ENCODE measurements at places on chromosomes 3 and 15.

DNA sequence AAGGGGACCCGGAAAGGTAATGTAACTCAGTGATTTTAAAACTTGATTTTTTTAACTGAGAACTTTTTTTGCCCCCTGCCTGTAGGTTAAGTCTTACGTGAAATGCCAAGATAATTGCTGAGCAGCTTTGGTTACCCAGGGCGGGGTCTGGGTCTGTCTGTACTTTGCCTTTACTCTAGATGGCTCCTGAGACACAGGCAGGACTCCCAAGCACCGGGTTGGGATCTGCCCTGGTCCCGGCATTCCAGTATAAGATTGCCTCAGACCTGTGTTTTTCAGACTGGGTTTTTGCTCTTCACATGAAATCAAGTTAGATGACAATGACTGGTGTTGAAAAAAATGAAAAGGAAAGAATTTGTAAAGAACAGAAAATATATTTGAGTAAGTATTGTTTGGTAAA, 40.3 kb downstream of the WDR76 start:
- DNase-seq = no peak

DNA sequence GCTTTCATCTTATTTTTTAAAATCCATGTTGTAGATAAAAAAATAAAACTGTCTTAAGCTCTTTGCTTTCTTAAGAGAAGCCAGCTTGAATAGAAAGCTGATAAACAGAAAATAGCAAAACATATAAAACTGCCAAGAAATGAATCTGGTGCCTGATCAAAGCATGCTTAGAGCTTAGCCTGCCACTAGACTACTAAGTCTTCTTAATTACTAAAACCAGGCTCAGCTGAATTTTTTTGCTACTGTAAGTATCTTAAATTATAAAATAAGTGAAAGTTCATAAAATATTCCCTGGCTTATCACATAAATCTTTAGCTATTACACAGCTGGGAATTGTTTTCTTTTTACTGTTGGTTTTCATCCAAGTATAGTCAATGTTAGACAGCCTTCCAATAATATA, 803.9 kb downstream of the DIPK2A start:
- no peak for DNase-seq

- DNase-seq = no peak
These were observed 3.2 kb downstream of the SEMA7A start for GRCh38 chr15:74430510-74430951.

DNA sequence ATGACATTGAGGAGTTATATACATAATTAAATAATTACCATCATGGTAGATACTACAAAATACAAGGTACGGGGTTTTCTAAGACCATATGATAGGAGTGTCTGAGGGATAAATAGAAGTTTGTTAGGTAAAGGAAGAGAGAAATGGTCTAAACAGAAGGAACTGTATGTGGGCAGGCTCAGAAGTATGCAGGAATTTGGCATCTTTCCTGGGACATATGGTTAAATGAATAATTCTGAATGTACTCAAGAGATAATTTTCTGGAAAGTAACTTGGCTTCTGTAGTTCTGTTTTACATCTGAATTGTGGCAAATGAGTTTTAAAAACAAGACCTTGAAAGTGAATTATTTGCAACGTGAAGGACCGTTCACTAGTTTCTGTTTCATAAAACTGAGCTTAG, 17.5 kb downstream of the LMCD1 start:
- DNase-seq = no peak

DNA sequence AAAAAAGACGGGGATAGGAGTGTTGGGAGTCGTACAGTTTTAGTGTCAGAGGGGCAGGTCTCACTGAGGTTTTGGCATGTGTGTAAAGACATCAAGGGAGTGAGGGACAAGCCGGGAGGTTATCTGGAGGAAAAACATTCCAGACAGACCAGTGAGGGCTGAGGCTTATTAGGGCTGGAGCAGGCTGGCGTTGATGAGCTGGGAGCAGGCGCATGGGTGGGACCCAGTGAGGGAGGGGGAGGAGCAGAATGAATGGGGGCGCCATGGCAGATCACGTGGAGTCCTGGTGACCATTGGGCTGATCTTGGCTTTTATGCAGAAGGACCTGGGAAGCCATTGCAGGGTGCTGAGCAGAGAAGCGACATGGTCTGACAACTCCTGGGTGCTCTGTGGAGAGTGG, 180.2 kb downstream of the SLCO3A1 start:
- DNase-seq = no peak

DNA sequence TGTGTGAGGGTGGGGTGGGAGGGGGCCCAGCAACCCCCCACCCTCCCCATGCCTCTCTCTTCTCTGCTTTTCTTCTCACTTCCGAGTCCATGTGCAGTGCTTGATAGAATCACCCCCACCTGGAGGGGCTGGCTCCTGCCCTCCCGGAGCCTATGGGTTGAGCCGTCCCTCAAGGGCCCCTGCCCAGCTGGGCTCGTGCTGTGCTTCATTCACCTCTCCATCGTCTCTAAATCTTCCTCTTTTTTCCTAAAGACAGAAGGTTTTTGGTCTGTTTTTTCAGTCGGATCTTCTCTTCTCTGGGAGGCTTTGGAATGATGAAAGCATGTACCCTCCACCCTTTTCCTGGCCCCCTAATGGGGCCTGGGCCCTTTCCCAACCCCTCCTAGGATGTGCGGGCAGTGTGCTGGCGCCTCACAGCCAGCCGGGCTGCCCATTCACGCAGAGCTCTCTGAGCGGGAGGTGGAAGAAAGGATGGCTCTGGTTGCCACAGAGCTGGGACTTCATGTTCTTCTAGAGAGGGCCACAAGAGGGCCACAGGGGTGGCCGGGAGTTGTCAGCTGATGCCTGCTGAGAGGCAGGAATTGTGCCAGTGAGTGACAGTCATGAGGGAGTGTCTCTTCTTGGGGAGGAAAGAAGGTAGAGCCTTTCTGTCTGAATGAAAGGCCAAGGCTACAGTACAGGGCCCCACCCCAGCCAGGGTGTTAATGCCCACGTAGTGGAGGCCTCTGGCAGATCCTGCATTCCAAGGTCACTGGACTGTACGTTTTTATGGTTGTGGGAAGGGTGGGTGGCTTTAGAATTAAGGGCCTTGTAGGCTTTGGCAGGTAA, 8.1 kb downstream of the FAM131A start:
- no peak for DNase-seq

- no peak for DNase-seq
These were observed 9.7 kb upstream of the NCKIPSD start for GRCh38 chr3:48695393-48695753.

- no peak for DNase-seq
These were observed 39.1 kb downstream of the MYO1E start for GRCh38 chr15:59333401-59334075.

DNA sequence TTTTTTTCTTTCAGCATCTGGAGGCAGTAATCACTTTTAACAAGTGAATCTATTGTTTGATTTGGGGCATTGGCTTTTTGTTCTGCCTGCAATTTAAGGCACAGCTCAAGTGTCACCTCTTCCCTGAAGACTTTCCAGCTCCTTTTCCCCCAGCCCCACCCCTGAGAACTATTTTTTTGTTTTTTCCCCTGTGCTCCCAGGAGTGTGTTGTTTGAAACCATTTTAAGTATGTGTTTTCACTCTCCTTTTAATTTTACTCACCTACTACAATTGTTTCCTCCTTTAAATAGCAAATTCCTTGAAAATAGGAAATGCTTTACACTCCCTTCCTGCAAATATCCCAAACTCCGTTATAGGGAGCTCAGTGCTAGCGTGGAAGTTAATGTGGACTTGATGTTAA, 286.7 kb upstream of the PROK2 start:
- DNase-seq = no peak

- DNase-seq = no peak
These were observed 23.8 kb downstream of the FEM1B start for GRCh38 chr15:68301301-68301700.

DNA sequence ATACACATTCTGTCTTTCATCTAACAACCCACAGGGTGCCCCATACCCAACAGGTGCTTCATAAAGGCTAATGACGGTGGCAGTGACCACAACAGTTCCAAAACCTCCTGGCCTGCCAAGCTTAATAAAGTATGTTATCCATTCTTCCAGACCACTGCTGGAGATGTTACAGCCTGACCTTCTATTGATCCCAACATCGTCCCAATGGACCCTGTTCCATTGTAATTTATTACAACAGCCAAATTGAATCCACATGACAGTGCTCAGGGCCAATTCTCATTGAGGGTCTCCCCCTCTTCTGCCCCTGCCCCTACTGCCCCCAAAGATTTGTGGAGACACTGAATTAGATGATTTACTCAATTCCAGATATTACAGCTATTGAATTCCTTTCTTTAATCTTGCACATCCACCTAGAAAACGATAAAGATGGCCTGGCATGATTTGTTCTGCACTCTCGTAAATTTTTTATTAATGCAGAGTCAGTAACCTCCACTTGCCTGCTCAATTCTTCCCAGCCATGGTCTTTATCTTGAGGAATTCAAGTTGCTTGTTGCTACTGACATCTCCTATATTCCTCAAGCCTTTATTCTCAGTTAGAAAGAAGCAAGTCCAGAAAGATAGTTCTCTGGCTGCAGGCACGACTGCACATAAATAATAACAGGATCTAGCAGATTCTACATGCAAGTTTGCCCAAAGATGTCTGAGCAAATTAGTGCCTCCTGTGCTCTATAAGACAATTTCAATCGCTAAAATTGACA, 407.6 kb downstream of the ERC2 start:
- no peak for DNase-seq

GRCh38 chr15:52794665-52795463, 4.7 kb upstream of the ONECUT1 start:
- no peak for DNase-seq

DNA sequence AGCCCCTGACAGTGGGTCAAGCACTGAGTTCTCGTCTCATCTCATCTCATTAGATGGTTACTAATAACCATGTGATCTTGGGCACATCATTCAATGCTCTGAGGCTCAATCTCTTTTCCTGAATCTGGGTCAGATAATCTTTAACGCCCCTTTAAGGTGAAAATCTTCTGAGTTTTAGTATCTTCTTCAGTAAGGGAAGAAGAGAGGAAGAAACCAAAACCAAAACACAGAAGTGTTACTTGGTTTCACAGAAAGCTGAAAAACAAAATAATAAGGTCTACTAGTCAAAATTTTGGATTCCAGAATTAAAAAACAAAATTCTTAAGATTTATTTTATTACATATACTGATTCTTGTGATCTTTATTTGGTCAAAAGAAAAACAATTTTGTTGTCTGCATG, 78.2 kb downstream of the CLASP2 start:
- no peak for DNase-seq

GRCh38 chr3:78497021-78497420, 1270.8 kb downstream of the ROBO1 start:
- no peak for DNase-seq

DNA sequence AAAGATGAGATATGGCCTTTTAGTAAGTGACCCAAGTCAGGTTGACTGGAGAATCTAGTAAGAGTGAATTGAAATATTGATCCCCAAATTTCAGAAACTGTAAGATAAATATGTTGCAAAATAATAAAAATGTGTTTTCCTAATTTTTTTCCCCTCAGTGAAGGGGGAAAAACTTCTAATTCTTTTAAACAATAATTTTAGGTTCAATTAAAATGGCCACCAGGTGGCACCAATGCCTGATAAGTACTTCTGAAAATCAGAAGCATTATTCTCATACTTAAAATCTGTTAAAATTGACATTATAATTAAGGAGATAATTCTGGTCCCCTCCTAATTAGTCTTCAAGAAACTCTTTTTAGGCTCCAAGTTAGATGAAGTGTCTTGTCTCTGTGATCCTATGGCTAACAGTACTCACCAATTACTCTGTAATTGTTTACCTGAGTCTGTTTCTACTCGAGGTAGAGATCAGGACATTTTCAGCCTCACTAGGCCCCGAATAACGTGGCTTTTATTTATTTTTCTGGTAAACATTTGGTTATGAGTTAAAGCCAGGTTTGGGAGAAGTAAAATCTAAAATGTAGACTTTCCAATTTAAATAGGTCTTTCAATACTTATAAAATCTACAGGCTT, 52.6 kb downstream of the NMD3 start:
- no peak for DNase-seq

DNA sequence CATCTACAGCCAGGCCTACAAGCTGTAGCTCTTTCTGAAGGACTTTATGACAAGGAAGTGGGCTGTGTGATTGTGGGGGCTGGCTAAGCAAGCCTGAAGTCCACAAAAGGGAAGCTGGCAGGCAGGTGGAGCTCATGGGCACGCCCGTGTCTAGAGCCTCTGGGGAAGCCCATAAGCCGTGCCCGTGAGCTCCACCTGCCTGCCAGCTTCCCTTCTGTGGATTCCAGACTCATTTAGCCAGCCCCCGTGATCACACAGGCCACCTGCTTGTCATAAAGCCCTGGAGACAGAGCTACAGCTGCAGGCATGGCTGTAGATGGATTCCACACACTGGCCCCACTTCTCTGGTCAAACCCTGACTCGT, 15.2 kb downstream of the EFCC1 start:
- DNase-seq = peak; percentile 32

DNA sequence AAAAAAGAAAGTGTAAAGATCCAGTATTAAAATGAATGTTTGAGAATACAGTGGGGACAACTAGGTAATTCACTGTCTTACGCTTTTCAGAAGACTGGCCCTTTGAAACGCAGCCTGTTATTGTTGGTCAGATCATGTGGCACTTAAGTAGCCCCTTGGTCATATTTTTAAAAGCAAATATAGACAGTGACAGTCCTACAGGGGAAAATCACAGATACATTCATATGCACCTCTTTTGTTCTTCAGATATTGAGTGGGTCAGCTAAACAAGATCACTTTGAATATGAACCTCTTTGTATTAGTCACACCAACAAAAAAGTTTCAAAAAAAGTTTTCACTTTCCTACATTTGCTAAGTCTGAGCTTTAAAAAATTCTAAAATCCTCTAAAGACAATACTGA, 36.0 kb downstream of the TIGIT start:
- DNase-seq = no peak

DNA sequence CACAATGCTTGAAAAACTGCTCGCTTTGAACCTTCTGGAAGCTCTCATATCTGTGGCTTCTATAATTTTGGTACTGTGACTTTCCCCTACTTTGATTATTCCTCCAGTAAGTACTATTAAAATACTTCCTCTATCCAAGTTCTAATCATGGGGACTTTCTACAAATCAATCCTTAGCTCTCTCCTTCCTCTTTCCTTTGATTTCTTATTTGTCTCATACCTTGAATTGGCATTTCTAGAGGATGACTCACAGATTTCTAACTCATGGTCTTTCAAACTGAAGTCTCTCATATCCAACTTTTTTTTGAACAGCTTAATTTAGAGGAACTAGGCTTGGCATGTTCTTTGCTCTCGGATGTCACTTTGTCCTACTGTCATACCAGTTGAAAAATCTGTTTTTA, 241.8 kb downstream of the TBC1D5 start:
- no peak for DNase-seq

DNA sequence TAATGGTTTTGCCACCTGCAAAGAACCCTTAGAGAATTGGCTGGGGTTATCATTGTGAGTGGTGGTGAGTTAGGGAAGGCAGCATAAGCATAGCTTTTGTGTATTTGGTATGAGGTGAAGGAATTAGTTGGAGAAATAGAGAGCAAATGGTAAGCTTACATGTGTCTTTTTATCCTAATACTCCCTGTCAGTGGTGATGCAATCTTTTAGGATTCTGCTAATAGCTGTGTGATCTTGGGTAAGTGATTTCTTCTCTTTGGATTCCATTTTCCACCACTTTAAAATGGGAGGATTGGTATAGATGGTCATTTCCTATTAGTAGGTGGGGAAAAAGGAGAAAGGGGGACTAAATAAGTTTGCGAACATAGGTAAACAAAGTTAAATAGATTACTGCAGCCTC, 30.9 kb downstream of the PIAS1 start:
- no peak for DNase-seq
